ENCODE measurements at places on chromosomes 7 and 10.

DNA sequence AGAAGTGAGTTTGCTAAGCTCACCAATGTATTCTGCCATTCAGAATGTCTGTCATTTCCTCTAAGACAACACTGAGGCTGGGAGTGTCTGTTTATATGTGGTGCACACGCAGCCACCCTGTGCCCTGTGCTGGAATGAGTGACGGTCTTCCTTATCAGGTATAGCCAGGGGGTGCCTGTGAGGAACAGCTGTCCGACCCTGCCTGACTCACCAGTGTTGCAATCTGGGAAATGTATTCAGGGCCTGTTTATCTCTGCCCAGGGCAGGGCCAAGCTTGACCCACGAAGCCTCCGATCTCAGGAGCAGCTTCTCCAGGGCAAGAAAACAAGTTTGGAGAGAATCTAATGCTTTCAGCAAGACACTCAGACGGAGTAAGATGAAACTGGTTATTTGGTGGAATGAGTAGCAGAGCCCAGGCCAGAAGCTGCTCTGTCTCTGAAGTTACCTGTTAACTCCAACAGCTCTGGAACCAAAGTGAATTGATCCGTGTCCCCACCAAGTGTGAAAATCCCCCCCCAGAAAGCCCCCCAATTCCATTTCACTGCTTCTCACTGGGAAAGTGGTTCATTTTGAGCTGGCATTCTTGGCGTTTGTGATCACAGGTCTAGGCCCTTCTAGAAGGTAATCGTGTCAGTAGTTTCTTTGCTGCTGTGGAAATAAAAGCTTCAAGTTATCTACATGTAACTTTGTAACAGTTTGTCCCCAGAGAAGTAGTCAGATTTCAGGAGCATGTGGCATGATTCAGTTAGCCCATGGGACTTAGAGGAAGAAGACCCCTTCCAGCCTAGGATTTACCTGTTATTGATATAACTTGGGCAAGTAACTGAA is 6.1 kb upstream of the UBE2H start:
- no peak for DNase-seq

DNA sequence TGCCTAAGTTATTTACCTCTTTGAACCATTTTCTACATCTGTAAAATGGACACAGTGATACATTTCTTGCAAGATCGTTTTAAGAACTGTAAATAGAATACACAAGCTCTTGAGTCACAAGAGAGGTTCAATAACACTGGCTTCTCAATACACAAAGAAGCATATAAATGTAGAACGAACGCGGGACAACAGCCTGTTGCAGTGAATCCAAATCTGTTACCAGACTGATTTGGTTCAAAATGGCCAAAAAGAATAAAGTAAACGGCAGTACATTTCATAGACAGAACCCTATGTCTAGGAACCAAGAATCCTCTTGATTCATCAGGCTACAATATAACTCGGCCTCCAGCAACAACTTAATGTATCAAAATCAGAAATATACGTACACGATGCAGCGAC is 701 bp downstream of the MTPAP start:
- no peak for DNase-seq

DNA sequence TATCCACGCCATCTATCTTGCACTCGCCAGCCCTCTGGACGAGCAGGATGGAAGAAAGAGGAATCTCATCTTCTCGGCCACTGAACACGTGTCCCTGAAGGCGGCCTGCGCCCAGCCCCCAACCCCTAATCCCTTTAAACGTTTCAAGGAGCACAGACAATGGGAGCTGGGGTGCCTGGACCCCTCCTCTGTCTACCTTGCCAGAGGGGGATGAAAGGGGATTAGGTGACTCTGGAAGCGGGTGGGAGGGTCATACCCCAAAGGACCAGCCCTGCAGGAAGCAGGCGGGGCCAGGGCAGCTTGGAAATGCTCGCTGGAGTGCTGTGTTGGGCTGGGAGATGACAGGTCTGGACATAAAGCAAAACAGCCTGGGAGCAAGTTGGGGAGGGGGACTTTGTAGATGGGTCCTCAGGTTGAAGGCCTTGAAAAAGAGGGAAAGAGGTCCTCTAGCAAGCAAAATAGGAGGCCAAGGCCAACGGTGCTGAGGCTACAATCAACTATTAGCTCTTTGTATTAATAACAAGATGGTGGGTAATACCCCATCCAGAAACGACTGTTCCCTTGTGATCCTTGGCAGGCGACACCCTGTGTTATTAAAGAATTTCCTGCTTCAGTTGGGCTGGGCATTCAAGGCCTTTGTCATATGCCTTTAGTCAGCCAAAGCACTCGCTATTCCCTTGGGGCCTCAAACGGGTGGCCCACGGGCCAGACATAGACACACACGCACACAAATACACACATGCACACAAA is 126.5 kb upstream of the UNC5B start:
- DNase-seq: no peak

DNA sequence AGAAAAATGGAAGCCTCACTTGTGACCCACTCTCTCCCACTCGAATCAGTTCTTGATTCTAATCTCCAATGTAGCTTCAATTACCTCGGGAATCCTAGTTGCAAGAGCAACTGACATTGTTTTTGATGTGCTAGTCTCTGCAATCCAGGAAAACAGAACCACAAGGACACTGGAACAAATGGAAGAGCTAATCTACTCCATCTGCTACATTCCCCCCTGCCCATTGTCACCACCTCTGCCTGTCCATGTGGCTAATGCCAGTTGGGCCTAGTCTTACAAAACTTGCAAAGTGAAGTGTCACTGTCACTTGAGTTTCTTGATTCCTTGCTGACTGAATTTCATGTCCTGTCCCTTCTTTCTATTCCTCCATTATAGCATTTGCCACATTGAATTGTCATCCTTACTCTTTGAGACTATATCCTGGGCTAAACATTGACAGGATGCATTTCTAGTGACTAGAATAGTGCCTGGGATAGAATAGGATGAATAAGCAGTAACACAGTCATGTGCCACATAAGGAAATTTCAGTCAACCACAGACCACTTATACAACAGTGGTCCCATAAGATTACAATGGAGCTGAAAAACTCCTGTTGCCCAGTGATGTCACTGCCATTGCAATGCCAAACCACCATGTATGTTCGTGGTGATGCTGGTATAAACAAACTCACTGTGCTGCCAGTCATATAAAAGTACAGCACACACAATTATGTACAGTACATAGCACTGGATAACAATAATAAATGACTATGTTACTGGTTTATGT is 13.5 kb downstream of the GCC1 start:
- no peak for DNase-seq

DNA sequence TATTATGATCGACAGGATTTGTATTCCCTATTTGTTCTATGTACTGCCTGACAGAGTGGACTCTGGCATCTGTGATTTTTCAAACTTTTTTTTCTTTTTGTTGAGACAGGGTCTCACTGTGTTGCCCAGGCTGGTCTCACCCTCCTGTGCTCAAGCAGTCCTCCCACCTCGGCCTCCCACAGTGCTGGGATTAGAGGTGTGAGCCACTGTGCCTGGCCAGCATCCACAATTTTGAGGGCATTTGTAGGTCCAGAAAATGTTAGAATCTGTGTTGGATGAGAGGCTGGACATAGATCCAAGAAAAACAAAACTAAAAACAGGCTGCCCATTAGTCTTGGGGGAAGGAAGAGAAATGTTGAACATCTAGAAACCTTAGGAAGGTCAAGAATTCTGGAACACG is 34.3 kb downstream of the SGPL1 start:
- DNase-seq: no peak

- no peak for DNase-seq
Observed at GRCh38 chr10:29119374-29119773, 169.5 kb upstream of the LYZL1 start.

DNA sequence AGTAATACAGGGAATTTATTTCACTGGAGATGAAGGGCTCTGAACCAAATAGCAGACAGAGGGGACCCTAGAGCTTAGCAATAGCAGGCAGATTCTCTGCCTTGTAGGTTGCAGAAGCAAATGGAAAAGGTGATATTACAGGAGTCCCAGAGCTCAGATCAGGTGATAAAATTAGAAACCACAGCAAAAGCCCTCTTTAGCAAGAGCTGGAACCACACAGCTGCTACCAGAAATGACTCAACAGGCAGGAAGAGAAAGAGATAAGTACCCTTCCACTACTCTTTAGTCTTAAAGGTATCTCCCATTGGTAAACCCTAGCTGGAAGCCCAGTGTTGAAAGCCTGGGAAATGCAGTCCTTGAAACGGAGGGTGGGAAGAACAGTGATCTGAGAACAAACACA is 535.6 kb upstream of the GHITM start:
- DNase-seq: no peak

- no peak for DNase-seq
Observed at GRCh38 chr10:106815427-106816043, 349.0 kb downstream of the SORCS1 start.

DNA sequence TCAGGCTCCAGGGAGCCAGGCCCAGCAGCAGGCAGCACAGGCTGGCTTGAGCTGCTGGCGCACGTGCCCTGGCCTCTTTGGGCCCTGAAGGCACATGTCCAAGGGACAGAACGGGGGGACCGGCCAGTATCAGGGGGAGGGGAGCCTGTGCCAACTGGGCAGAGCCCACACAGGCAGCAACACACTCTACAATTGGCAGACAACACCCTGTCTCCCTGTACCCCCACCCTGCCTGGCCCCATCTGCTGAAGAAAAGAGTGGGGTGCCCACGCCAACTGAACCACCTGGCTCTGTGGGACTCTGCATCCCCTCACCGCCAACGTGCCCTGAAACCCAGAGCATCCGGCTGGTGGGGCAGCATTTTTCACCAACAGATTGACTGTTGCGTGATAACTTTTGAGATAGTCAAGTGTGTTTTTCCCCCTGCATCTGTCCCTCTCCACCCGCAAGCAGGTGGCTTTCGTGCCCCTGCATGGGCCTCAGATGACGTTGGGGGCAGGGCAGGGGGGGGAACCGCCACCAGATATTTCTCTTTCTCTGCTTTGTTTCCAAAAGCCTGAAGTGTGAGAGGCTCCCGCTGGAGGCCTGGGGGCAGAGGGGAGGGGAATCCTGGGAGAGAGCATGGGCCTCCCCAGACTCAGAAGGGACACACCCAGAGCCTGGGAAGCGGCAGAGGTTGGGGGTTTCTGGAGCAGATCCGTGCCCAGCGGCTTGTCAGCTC is 21.8 kb downstream of the SLIT1 start:
- no peak for DNase-seq

GRCh38 chr10:132493246-132493755 is 44.3 kb upstream of the INPP5A start:
- DNase-seq: no peak

GRCh38 chr10:36114141-36114540 is 472.0 kb upstream of the FZD8 start:
- no peak for DNase-seq

DNA sequence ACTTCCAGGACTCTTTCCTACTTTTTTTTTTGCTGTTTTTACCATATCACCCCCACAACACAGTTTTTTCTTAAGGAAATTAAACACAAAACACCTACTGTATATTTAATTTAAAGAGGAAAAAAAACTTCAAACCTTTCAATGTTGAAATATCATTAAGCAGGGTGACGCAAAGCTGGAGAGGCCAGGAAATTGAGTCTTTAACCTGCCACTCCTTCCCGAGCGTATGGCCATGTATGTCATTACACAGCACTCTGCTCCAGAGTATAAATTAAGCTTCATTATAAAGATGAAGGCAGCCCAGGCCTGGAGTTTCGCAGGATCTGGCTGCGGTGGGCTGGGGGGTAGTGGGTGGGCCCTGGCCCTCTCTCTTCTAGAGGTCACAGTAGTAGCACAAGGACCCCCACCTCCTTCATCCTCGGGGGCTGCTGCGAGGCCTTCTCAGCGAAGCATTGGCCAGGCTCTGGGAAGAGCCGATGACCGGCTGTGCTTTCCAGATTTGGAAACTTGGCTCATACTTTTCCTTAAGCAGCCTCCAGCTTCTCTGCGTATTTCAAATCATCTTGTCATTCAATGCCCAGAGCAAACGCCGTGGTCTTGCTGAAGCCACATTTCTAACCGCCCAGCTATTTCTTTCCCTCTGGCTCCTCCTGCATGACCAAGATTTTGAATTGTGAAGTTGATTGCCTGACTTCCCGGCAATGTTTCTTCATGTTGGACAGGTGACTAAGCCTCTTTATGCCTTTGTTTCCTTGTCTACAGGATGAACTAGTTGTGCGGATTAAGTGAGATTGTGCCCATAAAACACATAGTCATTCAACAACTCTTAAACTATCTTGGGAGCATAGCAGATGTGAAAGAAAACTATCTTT is 765.1 kb downstream of the SUGCT start:
- no peak for DNase-seq

DNA sequence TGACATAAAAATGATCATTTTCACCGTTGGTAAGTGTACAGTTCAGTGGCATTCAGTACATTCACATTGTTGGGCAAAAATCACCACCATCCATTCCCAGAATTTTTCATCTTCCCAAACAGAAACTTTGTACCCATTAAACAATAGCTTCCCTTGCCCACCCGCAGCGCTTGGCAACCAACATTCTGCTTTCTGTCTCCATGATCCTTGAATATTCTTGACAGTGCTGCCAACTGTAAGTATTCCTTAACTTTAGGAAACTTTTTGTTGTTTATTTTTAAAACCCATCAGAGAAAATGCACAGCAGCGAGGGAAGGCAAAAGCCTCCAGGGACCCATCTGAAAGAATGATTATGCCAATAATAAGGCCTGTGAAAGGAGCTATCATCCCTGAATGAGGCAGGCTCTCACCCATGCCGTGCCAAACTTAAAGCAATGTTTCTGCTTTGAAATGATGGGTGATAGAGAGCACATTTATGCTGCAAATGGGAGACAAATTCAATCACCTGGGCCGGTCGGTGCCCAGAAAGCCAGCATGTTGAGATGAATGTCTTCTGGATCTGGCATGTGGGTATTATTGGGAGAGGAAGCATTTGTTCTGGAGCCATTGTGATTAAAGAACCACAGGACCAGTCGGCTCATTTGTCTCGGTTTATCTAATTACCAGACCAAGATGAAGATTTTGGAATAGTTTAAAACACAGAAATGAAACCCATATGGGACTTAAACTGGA is 202.1 kb upstream of the NPVF start:
- no peak for DNase-seq

DNA sequence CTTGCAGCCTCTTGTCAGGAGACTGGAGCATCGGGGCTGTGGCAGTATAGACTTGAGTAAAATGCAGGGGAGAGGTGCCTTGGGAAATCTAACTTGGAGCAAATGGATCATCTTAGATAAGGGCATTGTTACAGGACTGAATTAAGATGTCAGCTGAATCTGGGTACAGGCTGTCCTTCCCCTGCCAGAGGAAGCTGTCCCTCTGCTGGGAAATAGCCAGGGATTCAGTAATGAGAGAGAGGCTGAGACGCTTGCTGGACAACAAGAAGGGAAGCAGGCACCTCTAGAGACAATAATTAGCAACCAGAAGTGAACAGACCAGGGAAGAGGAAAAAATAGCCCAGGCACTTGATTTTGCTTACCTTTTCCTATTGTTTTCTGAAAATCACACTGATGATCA is 20.7 kb upstream of the RAPGEF5 start:
- no peak for DNase-seq

- no peak for DNase-seq
Observed at GRCh38 chr10:30816820-30817171, 187.2 kb upstream of the LYZL2 start.

DNA sequence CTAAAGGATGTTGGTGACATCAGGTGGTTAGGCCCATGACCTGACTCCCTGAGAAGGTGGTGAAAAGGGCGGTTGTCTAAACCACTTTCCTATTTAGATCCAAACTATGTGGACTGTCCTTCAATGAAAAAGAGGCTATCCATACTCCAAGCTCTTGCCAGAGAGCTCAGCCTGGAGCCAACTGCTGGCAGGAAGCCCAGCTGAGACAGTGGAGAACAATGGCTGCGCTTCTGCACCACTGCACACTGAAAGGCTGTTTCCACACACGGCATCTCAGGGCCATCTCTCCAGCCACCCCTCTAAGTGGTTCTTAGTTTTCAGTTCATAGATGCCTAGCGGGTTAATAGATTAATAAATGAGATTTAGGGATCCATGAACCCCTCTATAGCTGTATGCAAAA is 488.8 kb upstream of the ZMIZ1 start:
- DNase-seq: no peak
